SIG-M5 (cell line): ENCODE measurements at places on chromosomes 16 and 17.

DNA sequence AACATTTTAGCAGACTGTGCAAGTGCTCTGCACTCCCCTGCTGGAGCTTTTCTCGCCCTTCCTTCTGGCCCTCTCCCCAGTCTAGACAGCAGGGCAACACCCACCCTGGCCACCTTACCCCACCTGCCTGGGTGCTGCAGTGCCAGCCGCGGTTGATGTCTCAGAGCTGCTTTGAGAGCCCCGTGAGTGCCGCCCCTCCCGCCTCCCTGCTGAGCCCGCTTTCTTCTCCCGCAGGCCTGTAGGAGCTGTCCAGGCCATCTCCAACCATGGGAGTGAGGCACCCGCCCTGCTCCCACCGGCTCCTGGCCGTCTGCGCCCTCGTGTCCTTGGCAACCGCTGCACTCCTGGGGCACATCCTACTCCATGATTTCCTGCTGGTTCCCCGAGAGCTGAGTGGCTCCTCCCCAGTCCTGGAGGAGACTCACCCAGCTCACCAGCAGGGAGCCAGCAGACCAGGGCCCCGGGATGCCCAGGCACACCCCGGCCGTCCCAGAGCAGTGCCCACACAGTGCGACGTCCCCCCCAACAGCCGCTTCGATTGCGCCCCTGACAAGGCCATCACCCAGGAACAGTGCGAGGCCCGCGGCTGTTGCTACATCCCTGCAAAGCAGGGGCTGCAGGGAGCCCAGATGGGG lies 3.1 kb downstream of the GAA start:
- no peak for DNase-seq

DNA sequence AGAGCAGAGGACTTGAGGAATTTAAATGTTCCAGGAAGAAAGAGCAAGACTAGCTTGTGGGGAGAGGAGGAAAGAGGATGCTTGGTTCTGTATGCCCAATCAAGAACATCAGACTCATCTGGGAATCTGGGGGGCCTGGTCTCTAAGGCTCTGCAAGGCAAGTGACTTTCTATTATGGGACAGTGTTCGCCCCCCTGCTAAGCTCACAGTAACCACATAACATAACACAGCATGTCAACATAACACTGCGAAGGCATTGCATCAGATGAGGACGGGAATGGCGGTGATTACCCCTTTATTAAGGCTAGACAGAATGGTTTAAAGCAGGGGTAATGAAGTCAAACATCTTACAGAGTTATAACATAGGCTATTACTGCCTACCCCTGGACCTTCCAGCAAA lies 176.6 kb upstream of the IRX6 start:
- DNase-seq = no peak

GRCh38 chr16:808085-808386 lies 7.5 kb upstream of the GNG13 start:
- no peak for DNase-seq

GRCh38 chr17:18960803-18961511 lies 9.0 kb downstream of the SLC5A10 start:
- DNase-seq = no peak

GRCh38 chr16:15749371-15749770 lies 99.3 kb downstream of the NDE1 start:
- no peak for DNase-seq

GRCh38 chr17:9037736-9038135 lies 16.4 kb downstream of the NTN1 start:
- no peak for DNase-seq

DNA sequence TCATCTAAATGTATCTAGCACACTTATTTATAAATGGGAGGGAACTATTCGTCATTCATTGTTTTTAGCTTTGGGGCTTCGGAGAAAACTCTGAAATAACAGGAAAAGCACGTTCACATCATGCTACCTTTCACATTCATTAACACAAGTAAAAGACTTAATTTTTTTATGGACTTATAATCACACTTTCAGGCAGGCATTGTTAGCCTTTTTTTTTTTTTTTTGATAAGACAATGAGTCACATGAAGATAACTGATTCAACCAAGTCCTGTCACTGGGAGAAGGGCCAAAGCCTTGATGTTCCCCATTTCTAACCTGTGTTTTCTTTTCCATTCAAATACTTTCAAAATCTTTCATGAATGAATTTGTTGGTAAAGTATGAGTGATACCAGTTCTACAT lies 631.3 kb upstream of the CA10 start:
- no peak for DNase-seq
